Amniotic epithelial cell (primary cell): ENCODE measurements at places on chromosomes 3 and 15.
A peak's percentile ranks its signal among the peaks of the same experiment; 100 is the strongest.

DNA sequence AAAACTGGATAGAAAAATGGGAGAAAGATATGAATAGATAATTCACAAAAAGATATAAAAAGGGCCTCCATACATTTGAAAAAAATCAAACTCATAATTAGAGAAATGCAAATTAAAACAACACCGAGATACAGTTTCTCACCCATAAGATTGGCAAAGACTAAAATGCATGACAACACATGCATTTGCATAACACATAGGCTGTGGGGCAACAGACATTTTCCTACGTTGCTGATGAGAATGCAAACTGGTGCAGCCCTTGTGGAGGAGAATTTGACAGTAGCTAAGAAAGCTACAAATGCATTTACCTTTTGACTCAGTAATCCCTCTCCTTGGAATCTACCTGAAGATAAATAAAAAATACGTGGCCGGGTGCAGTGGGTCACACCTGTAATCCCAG, 11.4 kb upstream of the CAND2 start:
- no peak for DNase-seq

- DNase-seq, result no peak
Measured at GRCh38 chr3:126136428-126137220, 43.8 kb downstream of the ALDH1L1 start.

DNA sequence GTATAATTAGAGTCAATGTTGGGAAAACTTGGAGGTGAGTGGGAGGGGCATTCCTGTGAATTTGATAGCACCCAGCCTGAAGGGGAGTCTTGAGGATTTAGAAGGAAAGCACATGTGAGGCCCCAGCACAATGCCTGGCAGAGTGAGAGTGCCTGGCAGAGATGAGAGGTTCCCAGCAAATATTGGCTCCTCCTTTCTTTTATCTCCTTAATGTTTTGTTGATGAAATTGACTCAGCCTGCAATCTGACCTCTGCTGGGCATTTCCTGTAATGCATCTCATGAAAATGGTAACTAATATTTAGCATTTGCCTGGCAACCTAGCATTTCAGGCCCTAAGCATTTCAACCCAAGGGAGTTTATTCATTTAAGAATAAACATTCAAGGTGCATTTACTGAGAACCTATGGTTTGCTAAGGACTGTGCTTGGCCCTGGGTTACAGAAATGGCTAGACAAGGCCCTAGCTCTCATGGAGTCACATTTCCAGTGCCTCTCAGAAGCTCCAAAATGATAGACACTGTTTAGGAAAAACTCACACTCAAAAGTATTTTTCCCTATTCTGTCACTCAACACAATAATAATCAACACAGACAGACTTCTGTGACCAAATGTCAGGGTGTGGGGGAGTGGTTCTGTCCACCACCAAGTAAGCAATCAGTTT, 19.0 kb downstream of the PDHB start:
- DNase-seq, result peak; percentile 84

DNA sequence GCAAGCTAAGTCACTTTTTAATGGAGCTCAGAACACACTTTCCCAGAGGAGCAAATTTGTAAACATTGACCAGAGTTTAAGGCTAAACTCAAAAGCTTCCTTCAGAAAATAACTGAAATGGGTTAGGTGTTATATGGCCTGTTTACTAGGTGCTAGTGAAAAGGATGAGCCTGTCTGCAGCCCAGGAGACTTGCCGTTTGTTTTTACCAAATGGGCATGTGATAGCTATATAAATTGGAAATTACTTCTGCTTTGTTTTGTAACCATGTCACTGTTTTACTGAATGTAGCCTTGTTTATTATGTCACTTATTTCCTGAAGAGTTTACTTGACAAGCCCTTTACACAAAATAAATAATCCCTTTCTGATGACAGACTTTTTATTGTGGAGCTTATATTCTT, 109.4 kb upstream of the THSD4 start:
- DNase-seq, result no peak

GRCh38 chr3:47578691-47579632, at the start of gene CSPG5:
Gene CSPG5, minus strand, starts transcription at chr3:47578865. Its CDS starts 172 bp downstream, at chr3:47578693.
- DNase-seq, result no peak
